ENCODE measurements at places on chromosomes 6 and 20.

DNA sequence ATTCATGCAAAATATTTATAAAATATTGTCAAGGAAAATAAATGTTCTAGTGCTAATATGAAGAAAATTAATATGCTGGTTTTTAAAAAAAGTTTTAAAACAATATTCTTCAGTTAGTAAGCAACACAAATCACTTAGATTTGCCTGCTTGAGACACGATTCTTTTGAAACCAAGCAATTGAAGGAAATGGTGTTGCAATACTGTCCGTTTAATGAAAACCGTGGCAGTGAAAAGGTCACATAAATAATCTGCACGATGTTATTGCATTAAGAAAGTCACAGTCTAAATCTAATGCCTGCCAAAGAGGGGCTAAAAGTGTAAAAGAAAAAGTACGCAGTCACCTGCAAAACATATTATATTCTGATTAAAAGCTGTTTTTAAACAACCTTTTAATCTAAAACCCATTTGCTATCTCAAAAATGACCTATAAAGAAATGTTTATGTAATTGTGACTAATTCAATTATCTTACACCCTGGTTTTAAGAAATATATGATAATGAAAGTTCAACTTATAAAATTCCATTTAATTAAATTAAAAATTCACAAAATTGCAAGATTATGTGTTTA is 143.0 kb downstream of the GMDS start:
- no peak for DNase-seq

DNA sequence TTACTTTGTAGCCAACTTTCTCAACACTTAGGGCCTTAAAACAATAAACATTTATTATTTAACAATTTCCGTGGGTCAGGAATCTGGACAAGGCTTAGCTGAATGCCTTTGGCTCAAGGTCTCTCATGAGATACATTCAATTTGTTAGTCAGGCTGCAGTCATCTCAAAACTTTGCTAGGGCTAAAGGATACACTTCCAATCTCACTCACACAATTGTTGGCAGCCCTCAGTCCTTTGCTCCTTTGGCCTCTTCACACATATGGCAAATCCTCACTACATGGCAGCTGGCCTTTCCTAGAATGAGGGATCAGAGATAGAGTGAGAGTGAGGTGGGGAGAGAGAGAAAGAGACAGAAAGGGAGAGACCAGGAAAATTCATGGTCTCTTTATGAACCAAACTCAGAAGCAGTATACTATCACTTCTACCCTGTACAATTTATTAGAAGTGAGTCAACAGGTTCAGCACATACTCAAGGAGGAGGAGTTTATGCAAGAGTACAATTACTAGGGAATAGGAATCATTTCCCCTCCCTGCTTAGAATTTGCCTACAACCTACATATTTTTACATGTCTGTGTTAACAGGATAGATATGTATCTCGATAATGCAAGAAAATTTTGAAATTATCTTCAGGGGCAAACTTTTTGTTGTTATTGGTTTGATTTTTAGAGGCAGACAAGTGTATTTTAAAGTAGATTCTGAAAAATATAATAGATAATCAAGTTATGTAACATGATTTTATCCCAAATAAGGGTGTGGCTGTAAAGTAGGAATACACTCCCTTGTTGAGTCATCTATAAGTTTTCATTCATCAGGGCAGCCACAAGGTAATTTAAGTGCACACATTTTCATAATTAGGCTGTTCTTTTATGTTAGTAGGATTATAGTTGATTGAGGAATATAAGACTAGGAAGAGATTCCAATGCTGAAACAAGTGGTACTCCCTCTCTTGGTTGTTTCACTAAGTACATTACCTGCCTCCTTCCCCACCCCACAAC is 85.9 kb upstream of the HMGCLL1 start:
- DNase-seq = no peak

DNA sequence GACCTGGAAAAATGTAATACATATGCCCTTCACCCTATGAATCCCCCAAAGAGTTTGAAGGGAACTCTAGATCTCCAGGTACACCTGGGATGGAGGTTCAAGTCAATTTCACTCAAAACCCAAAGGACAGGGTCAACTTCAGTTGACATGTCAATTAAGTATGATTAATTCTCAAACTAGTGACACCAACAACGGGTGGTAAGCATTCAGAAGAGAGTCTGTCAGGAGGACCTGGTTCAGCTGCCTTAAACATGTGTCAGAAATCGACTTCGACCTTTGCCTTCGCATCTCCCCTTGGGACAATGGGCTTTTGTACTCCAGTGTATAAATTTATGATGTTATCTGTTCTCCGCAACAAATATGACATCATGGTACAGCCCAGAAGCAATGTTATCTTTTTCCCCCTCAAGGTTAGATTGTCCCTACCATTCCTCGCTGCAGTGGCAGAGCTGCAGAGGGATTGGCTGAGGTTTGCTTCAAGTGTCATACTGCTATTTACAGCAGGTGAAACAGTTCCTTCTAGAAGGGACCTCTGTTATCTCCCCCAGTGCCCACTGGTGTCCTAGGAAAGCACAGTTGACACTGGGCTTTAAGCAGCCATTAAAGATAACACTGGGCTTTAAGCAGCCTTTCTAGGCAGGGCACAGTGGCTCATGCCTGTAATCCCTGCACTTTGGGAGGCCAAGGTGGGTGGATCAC is 94.7 kb upstream of the SNX9 start:
- DNase-seq = no peak

DNA sequence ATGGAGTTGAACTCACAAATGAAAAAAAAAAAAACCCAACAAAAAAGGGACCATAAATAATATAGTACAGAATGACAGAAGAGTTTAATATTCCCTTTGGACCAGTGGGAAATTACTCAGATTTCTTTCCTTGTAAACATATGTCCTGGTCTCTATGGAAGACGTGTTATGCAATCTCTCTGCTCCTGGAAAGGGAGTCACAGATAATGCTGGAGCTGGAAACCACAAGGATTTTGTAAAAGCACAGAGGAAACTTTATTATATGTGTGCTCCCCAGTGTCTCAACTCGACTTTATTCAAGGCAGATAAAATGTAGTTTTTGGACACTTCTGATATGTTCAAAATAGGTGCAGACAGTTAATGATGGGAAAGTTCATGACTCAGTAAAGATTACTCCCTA is 88.1 kb upstream of the ZFP64 start:
- no peak for DNase-seq

DNA sequence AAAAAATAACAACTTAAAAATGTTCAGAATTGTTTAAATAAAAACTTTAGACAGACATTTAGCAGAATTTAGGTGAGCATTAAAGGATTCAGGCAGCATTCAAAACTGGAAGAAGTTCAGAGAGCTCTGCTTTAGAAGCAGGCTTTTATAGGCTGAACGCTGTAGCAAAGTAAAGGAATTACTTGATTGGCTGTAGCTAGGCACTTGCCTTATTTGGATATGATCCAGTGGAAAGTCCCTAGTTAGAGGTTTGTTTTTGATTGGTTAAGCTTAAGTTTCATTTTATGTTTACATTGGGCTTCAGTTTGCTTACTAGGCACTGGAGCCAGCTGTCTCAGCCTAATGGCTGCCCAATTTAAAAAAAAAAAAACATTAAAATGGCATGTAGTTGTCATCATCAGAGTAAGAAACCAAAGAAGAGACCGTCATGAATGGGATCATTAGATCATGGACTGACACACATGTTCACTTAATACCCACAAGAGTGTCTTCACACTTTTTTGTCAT is 65.1 kb downstream of the CBFA2T2 start:
- no peak for DNase-seq

Measured in Right ventricle myocardium superior (tissue), 1 donor.